ENCODE measurements at places on chromosomes 1 and 21.

DNA sequence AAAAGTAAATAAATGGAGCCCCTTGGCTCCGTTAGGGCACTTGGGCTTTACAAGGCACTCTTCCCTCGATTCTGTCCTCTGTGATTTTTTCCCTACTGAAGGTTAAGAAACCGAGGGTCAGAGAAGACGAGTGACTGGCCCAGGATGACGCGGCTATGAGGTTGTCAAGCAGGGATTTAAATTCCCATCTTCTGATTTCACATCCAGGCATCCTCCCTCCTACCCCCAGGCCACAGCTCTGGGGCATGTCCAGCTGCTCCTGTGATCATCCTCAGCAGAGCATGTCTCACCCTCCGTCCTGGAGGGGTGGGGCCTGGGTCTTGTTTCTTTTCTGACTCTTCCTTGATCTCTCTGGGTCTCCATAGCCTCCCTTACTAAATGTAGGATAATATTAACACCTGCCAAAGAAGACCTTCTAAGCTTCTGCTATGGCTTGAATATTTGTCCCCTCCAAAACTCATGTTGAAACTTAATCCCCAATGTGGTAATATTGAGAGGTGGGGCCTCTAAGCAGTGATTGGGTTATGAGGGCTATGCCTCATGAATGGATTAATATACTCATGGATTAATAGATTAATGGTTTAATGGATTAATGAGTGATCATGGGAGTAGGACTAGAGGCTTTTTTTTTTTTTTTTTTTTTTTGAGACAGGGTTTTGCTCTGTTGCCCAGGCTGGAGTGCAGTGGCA lies 4.6 kb downstream of the CRYBG2 start:
- no peak for DNase-seq

DNA sequence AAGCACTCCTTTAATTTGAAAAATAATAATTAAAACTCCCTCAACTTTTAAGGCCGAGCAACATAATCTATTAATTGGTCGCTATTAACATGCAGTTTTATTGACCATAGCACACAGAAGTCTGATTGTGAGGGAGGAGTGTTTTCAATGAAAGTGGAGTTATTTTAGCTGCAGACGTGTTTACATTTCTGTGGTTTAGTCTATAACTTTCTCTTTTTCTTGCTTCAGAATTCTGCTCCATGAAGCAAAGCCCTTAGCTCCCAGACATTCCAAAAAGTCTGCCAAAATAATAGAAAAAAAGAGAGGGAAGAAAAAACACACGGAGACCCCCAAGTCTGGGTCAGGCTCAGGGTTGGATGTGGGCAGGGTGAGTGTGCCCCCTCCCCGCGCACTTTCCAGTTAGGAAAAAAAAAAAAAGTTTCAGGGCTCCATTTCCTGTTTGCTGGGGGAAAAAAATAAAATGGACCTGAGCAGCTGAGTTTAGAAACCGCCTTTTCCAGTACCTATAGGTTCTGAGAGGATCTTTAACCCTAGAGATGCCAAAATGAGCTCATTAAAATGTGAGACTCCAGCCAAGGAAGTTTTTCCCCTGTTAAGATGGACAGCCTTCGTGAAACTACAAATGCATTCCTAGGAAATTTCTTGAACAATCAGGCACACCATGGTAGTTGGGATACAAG lies 143.7 kb upstream of the ETS2 start:
- no peak for DNase-seq

DNA sequence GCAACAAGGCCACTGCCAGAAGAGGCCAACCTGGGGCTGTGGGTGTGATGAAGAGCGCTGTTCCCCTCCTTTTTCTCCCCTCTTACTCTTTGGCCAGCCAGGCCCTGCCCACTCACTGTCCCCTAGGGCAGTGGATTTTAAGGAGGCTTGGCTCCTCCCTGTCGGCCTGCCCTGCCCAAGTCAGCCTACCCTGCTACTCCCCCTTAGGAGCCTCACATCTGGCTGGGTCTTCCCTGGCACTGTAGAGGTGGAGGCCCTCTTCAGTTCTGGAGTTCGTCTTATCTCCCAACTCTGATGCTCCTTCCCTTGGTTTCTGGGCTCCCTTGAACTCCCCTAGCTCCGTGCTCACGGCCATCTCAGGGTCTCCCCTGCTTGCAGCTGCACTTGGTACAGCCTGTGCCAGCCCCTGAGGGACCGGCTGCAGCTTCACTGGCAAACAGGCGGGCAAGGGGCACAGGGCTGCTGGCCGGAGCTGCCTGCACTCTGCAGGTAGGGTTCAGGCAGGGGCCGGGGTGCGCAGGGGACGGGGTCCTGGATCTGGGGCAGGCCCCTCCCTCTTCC lies 4.0 kb downstream of the AMPD2 start:
- DNase-seq = no peak

DNA sequence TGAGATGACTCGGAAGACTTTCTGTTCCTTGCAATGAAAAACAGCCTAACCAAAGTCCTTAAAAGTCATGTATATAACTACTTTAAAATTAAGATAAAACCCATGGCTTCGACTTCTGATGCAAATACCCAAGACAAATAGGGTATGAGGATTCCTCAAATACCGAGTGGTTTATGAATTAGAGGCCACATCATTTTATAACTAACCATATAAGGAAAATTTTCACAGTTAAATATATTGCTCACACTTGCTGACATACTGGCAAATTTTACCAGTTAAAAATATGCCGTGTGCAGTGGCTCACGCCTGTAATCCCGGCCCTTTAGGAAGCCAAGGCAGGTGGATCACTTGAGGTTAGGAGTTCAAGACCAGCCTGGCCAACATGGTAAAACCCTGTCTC lies 5.4 kb downstream of the RERE start:
- no peak for DNase-seq

- no peak for DNase-seq
These were observed 493 bp upstream of the CHD1L start for GRCh38 chr1:147241934-147242448.

- DNase-seq = no peak
These were observed 63.9 kb upstream of the HSD17B7 start for GRCh38 chr1:162726555-162726954.

- no peak for DNase-seq
These were observed 78.6 kb downstream of the EXTL2 start for GRCh38 chr1:100816049-100816448.

DNA sequence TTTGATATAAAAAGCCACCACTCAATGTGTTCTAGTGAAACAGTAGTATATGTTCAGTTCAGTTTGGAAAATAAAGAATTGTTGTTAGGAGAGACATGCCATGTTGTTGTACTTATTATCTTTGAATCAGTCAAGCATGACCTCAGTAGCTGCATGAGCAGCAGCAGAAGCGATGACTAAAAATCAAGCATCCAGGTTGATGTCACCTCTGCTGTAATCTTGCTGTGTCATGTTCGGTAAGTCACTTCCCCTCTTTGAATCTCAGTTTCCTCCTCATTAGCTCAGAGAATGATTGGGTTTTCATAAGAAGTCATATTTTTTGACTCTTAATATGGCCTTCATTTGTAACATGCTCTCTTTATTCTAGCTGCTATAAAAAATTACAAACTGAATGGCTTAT lies 428.4 kb upstream of the B3GALT2 start:
- no peak for DNase-seq

- DNase-seq = no peak
These were observed at the start of gene CLDN19 for GRCh38 chr1:42739753-42740700. Gene CLDN19, minus strand, starts transcription at chr1:42740236. Its CDS starts 173 bp downstream, at chr1:42740063.

- DNase-seq = peak; percentile 7
These were observed 25.0 kb downstream of the MCOLN2 start for GRCh38 chr1:84971957-84972356.

- DNase-seq = no peak
These were observed 11.2 kb downstream of the LRRC42 start for GRCh38 chr1:53957194-53957818.

GRCh38 chr21:45969921-45970673 lies 11.5 kb upstream of the COL6A1 start:
- DNase-seq = no peak

- DNase-seq = no peak
These were observed 102.2 kb upstream of the GADD45A start for GRCh38 chr1:67582625-67583461.

- DNase-seq = no peak
These were observed 35.0 kb upstream of the AGO1 start for GRCh38 chr1:35847935-35848565.

- DNase-seq = no peak
These were observed 100.9 kb upstream of the RUNX3 start for GRCh38 chr1:25030674-25031589.

DNA sequence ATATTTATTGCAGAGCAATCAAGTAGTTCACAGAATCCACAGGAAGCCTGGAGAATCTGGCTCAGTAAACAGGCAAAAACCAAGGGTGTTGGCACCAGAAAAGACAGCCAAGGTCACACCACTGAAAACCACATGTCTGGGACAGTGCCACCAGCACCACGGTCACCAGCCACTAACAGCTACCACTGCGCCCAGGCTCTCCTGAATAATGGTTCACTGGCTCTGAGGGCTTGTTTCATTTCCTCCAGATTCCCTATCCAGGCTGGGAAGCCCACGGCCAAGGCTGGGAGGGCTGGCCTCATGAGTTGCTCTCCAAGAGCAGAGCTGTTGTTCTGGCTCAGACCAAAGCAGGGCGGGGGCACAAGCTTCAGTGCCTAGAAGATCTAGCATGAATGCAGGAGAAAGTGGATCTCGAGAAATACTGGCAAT lies 54.5 kb upstream of the PTGFRN start:
- DNase-seq = no peak

DNA sequence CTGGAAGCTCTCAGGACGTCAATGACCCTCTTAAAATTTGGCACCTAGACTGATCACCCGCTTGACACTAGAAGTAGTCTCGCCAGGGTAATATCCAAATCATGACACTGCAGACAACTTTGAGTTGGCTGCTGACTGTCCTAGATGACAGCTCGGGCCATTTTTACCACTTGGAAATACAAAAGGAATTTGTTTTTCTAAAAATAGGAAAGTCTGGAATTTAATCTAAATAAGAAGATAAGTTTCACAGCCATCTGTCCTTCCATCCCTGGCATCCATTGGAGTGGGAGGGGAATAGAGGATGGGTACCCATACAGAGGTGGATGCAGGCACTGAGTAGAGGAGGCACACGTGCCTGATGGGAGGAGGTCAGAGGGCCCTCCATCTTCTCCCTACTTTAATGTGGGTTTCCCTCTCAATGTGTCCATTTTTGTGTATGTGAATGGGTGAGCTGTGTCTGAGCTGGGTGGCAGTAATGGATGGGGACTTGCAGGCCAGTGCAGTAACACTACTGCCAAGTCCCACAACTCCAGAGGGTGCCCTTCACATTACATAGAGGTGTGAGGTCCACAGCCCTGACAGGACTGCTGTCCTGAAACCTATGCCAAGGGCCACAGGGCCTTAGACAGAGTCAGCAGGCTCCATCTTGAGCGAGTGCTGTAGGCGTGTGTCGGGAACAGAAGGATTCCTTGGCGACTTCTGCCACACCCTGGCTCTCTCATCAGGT lies 104.8 kb upstream of the IPO9 start:
- no peak for DNase-seq

GRCh38 chr1:43256675-43257570 lies 12.9 kb upstream of the TMEM125 start:
- no peak for DNase-seq

DNA sequence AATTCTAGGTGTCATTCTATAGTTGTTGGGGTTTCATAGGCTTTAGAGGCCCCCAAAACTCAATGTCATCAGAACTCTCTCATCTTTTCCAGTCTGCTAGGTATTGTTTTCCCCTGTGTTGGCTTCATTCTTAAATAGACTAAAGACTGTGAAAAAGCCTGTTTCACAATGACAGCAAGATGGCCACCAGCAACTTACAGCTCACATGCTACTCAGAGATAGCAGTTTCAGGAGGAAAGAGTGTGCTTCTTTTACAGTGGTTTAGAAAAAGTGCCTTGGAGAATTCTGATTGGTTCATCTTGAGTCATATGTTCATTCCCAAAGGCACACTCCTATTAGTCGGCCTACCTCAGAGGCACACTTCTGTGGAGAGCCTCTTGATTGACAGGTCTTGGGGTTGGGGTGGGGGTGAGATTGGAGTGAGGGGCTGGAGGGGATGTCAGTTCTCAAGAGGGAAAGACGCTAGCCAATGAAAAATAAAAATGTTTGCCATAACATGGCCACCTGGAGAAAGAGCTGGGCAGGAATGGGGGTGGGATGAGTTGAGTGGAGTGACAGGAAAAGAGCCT lies 8.5 kb downstream of the IL23R start:
- DNase-seq = no peak

- DNase-seq = no peak
These were observed 73.8 kb downstream of the RPE65 start for GRCh38 chr1:68375919-68376318.

DNA sequence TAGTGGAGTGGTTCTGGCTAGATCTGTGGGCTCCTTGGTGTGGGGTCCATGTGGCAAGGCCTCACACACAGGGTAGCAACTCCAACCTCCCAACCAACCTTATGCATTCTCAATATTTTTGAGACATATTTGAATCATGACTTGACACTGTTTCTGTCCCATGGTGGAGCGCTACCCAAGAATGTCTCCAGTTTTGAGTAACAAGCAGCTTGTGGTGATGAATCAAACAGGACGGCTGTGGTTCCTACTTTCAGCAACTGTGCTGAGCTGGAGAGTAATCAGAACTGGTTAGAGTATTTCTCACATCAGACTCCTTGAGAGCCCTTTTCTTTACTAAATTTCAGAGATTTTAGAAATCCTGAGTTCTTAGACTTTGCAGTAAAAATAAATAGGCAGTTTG lies 3.1 kb downstream of the LCE3D start:
- no peak for DNase-seq

DNA sequence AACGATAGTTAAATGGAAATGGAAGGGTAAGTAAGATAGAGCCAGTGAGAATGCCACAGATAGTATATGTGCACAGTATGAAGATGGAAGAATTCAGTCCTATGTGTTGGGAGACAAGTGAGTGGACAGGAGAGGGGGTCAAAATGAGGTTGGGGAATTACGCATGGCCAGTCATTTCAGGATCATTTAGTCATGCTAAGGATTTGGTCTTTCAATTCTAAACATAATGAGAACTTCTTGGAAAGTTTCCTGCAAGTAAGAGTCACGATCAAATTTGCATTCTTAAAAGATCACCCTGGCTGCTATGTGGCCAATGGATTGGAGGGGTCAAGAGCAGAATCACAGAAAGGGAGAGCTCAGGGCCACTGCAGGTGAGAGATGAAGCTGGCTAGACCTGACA lies 64.0 kb upstream of the KCNK2 start:
- DNase-seq = no peak

DNA sequence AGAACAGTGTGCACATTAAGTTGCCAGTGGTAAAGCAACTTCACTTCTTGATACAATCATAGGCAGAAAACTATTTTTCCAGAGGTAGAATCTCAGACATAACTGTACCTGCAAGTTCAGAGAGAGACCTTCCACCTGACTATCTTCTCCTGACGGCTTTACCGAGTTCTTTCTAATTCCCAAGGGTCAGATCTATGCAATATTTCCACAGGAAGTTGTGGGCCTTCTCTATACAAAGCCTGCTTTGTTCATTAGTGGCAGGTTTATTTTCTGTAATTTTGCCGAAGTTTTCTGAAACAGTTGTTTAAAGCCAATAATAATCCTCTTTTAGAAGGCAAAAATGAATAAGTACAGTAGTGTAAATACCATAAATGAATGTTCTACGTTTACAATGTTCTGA lies 58.2 kb upstream of the RCC1 start:
- DNase-seq = no peak
